D721Med (cell line): ENCODE measurements at places on chromosomes 11 and 22.

DNA sequence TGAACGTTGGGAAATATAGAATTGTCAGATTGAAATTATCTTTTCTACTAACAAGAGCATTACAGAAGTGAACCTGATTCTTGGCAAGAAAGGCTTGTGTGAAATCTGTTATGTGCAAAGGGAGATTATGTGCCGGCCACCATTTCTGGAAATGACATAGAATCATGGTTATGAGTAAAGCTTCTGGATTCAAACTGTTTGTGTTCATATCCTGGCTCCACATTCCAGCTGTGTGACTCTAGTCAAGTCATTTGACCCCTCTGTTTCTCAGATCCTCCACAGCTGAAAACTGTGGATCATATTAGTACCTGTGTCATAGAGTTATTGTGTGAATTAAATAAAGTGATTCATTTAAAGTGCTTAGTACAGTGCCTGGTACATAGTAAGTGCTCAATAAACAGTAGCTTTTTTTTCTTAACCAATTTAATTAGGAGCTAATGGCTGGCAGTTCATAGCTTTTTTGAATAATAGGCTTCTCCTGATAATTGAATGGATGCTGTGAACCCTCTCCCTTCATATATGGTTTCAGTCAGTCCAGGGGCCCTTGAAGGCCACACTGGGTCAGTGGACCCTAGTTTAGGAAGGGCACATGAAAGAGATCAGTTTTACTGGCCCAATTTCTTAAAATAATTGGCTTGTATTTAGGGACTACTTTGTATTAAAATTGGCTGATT lies 34.6 kb downstream of the EHF start:
- DNase-seq = no peak

DNA sequence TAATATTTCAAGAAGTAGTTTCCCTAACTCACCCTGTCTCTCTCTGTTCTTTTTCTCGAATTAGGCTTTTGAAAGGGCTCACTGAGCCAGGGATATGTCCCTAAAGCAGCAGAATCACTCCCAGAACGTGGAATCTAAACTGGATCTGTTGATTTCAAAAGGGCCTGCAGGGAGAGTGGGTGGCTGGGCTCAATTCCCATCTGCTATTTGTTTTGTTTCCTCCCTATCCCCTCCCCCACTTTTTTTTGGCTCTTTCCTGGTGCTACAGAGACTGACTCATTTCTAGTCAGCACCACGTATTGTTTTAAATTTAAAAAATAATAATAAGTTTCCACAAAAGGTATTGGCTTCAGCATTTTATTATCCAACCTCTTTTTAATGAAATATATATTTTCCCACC lies 961.5 kb downstream of the FAM181B start:
- DNase-seq = no peak

DNA sequence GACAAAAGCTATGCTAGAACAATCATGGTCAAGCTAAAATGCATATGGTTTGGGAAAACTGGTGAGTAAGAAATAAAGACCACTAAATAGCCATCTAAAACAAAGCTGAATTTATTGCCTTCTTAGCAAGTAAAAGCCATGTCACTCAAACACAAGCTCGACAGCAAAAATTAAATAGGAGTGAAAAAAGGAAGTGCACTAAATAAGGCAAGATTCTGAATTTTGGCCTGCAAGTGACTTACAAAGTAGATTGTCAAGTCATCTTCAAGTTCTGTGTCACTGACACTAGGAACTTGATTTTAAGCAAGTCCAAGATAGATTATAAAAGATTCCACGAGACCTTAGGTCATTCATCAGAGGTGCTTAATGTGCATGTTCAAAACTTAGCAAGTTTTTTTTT lies 27.4 kb downstream of the TUG1 start:
- no peak for DNase-seq

GRCh38 chr11:93020248-93021046 lies 51.0 kb downstream of the MTNR1B start:
- no peak for DNase-seq

DNA sequence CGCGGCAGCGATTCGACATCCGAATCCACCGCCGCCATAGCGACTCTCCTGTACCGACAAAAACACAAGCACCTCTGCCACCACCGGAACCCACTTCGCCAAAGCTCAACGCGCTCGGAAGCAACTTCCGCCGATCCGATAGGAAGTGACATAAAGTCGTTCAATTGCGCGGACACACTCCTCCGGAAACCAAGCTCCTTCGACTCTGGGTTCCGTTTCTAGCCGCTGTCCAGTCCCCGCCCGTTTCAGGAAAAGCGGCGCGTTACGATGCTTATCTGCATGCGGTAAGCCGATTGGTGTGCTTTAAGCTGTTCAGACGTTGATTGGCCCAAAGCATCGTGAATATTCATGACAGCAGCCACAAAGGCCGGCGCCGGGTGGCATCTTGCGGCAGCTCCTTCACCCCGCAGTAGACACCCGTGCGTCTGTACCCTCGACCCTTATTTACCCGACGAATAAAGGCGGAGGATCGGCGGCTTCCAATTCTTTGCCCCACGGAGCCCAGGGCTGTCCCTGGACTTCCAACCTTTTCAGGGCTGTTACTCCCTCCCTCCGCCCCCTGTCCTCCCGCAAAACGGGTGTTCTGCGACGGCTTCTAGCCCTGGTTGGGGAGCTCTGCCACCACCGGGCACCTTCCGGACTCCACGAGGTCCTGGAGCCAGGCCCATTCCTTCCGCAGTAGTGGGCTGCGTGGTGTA lies at the start of gene TUT1:
Gene TUT1, minus strand, starts transcription at position 76 of the 698 bp plus-strand sequence. Its CDS starts 38 bp downstream, at position 38.
- peak; percentile 75 for DNase-seq

DNA sequence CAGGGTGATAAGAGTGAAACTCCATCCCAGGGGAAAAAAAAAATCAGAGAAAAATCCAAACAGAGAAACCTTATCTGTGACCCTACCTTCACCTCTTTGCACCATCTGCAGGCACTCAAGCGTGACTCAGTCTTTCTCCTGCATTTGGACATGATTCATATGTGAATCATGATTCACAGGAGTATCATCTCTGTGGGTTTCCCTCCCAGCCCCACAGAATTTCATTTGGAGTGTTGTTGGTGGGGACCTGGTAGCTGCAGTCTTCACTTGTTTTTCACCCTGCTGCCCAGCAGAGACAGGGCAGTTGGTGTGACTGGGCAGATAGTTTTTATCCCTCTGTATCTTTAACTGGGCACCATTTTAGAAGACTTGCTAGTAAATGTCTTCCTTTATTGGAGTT lies 75.7 kb downstream of the DEPDC5 start:
- no peak for DNase-seq
